GM04503 (cell line): ENCODE measurements at places on chromosomes 11 and 22.
A peak's percentile ranks its signal among the peaks of the same experiment; 100 is the strongest.

DNA sequence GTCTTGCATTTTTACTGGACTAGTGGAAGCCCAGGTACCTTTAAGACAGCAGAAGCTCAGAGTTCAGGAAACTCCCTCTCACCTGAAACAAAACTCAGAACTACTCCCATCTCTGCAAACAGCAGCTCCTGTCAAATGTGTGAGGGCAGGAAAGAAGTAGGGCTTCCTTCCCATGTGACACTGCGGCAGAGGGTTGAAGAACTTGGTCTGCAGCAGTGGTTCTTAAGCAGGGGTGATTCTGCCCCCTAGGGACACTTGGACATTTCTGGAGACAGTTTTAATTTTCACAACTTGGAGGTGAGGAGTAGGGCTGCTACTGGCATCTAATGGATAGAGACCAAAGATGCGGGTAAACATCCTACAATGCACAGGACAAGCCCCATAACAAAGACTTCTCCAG is 63.4 kb downstream of the RCN1 start:
- no peak for DNase-seq

GRCh38 chr22:23542933-23543332 is 37.2 kb downstream of the IGLL1 start:
- no peak for DNase-seq

GRCh38 chr11:72446929-72447769 is 12.8 kb upstream of the CLPB start:
- no peak for DNase-seq

DNA sequence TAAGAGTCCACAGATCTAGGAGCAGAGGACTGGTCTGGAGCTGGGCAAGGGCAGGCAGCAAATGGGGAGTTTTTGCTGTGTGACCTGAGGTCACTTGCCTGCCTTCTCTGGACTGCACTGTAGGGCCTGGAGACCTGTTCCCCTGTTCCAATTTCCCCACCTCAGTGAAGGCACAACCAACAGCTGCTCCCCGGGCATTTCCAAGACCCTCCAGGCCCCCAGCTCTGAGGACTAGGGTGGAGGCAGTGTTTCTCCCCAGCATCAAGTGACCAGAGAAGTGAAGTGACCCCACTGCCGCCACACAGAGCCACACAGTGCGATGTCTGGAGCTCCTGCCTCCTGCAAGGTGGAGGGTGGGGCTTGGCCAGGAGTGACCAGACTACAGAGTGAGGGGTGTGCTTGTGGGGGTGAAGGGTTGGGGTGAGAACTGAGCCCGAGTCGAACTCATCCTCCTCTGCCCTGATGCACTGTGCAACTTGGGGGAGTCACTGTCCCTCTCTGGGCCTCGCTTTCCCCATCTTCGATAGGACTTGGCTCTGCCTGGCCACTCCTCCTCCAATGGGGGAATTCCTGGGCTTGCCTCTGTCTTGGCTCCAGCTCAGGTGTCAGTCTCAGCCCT is 21.6 kb downstream of the P2RY2 start:
- DNase-seq, result no peak

- DNase-seq, result no peak
Observed at GRCh38 chr22:35947794-35948425, 80.7 kb downstream of the RBFOX2 start.

DNA sequence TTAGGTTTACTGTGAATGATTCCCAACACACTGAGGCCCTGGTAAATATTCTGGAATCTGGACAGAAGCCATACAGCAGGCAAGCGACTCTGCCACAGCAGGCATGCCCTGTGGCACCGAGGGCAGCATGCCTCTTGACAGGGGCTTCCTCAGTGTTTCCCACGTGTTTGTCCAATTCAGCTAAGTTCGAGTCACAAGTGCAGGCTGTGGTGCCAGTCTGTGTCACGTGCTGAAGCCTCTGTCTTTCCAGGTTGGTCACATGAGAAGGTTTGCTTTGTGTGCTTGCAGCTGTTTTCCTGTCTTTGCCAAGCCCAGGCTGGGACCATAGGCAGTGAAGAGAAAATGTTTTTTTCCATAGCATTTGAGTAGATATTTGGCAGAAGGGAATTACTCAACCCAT is 2.4 kb upstream of the PPFIBP2 start:
- no peak for DNase-seq

- DNase-seq, result no peak
Observed at GRCh38 chr11:26186389-26186788, 145.5 kb upstream of the ANO3 start.

GRCh38 chr22:33971561-33971961 is 51.3 kb upstream of the LARGE1 start:
- no peak for DNase-seq

GRCh38 chr22:43342347-43343261 is 568 bp downstream of the SCUBE1 start:
- no peak for DNase-seq

DNA sequence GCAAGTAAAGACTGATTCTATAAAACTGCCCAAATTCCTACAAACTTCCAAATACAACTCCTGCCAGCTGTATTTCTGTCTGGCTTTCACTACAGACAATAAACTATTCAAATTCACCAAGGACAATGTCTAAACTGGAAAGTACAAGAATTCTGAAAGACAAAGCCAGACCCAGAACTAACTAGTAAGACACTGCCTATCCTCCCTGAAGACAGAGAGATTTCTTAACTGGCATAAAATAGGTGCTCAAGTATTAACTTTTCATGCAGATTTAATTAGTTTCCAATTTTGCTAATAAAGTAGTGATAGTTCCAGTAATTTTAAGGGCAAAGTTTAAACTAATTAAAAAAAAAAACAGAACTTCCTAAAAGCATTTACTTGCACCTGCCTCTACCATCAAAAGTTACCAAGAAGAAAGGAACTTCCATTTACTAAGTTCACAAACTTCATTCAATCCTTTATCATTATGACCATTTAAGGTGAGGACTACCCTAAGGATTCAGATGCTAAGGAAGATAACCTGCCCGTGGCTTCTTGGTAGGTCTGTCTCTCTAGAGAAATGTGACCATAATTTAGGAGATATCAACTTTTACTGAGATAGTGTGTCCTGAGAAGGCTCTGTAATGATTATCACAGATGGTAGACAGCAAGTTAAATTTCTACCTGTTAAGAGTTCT is 45.2 kb downstream of the CELF1 start:
- DNase-seq, result no peak

GRCh38 chr11:65078786-65079342 is 5.0 kb downstream of the CDCA5 start:
- no peak for DNase-seq

GRCh38 chr11:106202935-106203620 is 125.6 kb downstream of the AASDHPPT start:
- no peak for DNase-seq

GRCh38 chr11:76216536-76217325 is 10.4 kb upstream of the WNT11 start:
- no peak for DNase-seq

GRCh38 chr11:118661425-118662301 is 17.8 kb downstream of the TREH start:
- no peak for DNase-seq

DNA sequence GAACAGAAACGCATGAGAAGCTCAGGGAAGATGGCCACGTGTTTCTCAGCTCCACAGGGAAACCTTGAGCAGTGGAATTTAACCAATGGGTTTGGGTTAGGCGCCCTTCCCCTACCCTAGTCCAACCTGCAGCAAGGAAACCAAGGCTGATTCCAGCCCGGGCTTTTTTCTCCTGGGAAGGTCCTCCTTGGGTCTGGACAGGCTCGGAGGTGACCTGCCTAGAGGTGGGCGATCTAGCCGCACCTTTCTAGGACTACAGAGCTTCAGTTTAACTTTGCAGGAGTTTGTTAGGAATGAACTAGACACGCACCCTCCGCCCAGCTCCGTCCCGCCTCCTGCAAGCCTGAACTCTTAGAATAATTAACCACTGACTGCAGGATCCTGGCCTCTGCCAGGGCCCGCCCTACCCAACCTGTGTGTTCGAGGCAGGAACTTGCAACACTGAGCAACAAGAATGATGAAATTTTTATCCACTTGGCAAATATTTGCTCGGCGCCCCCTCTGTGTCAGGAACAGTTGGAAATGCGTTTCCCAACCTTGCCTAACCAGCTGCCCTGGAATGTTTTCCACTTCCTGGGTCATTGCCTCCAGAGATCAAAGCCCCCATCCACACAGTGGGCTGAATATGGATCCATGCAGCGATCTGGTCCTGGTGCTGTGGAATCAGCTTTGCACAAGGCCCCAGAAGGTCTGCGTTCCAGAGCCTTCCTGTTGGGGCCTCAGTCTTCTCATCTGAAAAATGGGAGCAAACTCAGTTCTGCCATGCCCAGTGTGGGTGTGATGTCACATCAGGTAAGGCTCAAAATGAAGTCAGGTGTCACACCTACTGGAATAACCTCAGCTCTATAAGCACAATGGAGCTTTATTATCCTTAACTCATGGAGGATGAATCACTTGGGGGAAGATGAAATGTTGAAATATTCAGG is 13.3 kb downstream of the MPST start:
- DNase-seq, result no peak

DNA sequence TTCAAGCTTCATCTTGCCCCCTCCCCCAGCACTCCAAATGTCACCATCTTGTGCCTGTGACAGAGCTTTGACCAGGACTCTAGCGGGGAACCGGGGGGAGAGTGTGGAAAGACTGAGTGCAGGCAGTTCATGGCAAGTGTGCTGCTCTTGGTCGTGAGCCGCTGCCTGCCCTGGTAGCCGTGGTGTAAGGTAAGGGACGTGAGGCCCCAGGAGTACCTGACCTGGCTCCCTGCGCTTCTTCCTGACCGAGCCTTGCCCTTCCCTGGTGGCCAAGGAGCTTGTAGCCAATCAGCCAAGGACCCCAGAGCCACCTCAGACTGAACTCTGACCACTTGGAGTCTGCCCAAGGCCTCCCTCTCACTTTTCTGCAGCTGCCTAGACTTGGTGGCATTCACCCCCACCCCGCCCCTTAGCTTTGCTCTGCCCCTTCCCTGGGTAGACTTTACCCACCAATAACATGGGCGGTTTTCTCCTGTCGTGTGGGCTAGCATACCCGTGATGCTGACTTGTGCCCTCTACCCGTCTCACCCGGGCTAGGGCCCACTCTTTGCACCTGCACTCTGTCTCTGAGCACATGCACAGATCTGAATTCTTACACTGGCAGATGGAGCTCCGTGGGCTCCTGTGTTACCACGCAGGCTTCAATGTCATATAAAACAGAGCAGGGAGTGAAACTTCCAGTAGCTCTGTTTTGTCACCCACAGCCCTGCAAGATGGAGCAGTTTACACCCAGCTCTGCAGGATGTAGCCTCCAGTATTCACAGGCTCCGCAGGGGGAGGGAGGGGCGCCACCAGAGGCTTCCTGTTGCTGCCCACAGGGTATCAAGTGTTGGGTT is 1.5 kb downstream of the DGKZ start:
- no peak for DNase-seq

DNA sequence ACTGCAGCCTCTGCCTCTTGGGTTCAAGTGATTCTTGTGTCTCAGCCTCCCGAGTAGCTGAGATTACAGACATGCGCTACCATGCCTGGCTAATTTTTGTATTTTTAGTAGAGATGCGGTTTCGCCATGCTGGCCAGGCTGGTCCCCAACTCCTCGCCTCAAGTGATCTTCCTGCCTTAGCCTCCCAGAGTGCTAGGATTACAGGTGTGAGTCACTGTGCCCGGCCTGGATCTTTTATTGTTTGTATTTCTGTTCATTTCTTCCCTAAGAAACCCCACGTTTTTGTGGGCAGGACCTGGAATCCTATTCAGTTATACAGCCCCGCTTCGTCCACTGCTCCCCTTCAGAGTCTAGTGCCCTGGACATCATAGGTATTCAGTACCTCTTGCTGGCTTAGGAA is 28.7 kb downstream of the ZBTB16 start:
- DNase-seq, result no peak

GRCh38 chr22:42794551-42795510 is 62.2 kb downstream of the ARFGAP3 start:
- DNase-seq, result no peak

- no peak for DNase-seq
Observed at GRCh38 chr11:64150481-64151239, 15.3 kb downstream of the MACROD1 start.

GRCh38 chr22:26894766-26895485 is 237.5 kb downstream of the MIAT start:
- DNase-seq, result peak; percentile 84

DNA sequence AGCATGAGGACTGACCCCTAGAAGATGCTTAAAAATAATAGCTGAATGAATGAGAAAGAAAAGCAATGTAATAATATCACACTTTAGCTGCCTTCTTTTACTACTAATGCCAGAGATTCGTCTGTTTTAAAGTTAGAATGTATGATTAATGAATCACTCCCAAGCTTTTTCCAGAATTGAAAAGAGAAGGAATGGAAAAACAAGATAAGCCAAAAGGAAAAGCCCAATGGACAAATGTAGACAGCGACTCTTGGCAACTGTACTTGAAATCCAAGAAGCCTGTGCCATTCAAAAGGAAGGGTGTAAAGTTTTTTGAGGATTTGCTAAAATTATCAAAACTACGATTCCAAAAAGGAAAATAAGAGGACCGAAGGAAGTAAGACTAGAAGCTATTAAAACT is 40.8 kb upstream of the PAMR1 start:
- no peak for DNase-seq

- no peak for DNase-seq
Observed at GRCh38 chr11:59559886-59560285, 48.5 kb downstream of the OR4D9 start.
